LNCaP clone FGC (cell line): ENCODE measurements at places on chromosomes 4 and X.

DNA sequence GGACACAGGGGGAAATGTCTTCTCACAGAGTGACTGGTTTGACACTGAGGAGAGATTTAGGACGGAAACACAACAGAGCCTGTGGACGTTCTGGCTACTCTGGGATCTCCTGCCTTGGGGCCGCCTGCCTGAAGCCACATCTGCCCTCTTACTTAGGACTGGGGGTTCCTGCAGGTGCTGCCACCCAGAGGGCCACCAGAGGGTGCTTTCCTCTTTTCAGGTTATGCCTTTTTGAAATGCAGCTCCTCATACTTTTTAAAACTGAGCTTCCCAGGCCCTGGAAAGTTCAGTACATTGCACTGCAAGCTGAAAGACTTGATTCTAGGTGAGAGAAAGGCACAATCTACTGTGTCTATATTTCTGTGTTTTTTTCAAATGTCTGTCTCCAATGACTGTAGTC is 92.2 kb upstream of the PGRMC2 start:
- DNase-seq, result no peak

GRCh38 chrX:30653415-30654131 is at the start of gene GK:
Gene GK (plus strand): TSS chrX:30653423. CDS start chrX:30653538, 115 bp downstream.
- no peak for DNase-seq

DNA sequence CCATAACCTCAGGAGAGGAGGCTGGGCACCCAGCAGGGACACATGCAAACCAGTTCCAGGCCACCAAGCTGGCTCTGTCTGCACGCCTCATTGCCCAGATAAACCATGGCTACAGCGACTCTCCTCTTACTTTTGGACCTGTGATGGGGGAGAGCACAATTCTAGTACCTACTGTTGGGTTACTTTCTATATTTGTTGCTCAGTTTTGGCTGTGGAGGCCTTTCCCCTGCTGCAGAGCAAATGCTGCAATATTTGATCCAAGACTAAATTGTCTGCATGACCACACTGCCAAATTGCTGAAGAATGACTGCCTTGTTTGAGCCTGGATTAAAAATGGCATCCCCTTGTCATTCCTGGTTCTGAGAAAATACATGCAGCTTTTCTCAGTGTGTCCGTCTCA is 253.5 kb downstream of the ARHGAP10 start:
- no peak for DNase-seq

DNA sequence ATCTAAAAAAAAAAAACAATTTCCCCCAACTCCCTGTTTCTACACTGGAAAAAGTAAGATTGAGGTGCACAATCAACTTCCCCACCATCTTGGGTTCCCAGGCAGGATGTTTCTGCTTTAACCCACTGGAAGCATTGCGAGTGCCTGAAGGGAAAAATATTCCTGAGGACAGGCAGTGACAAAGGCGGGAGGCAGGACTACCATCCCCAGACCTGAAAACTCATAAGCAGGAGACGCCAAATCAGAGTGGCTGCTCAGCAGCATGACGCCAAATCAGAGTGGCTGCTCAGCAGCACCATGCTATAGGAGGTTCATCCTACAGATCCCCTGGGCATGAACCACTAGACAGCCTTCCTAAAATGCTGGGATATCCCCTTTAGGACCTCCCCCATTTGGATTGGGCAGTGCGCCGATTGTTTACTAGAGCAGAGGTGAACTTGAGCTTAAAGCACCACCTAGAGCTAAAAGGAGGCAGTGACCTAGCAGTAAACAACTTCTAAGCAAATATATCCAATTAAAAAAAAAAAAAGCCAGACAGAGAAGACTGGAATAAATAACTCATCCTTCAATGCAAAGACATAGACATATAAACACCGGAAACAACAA is 35.0 kb upstream of the GK start:
- DNase-seq, result no peak

DNA sequence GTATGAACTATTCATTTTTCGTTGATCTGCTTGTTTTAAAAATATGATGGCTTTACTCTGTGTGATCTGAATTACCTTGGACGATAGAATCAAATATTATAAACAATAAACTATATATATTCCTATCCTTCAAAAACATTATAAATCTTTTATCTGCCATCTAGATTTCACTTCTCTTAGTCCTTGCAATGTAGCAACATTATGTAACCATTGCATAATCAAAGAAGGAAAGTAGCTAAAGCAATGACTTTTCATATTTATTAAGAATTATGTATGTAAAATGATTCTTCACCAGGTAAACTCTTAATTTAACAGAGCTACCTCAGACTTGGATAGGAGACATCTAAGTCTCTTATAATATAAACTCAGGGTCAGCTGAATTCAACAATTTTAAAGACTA is 210.5 kb downstream of the ADAMTS3 start:
- DNase-seq, result no peak

GRCh38 chrX:2516623-2517022 is 15.8 kb upstream of the DHRSX start:
- no peak for DNase-seq
